GM04503 (cell line): ENCODE measurements at places on chromosomes 7 and 10.

- no peak for DNase-seq
These were observed 31.2 kb downstream of the TOMM7 start for GRCh38 chr7:22791204-22792158.

- DNase-seq = no peak
These were observed 4.5 kb downstream of the MBL2 start for GRCh38 chr10:52768001-52768532.

DNA sequence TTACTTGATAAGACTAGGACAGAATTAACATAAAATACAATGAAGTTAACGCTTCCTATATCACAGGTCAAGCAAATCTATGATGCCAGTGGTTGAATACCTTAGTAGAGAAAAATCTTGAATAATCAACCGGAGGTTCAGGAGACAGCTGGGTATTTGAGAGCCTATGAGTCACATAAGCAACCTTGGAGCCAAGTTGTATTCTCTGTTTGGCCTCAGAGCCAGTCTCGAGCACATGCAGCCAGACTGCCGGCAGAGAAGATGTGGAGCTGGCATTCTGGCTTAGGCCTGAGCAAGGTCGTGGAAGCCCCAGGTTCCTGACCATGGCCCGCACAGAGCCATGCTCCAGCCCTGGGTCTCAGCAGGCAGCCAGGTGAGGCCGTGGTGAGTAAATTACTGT, 90.3 kb downstream of the FAM204A start:
- no peak for DNase-seq

DNA sequence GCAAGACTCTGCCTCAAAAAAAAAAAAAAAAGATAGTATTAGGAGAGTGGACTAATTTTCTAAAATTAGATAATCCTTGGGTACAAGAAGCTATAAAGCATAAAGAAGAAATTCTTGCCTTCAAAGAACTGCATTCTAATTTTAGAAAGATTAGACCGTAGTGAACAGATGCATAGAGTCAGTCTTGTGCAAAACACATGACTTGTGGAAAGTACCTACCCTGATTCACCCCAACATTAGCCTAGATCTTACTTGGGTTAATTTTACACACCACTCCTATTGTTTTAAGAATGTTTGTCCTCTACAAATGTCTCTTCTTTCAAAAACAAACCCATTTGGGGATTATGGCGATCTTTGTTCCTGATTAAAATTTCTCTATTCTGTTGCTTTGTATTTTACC, 38.9 kb upstream of the SP8 start:
- DNase-seq = no peak

DNA sequence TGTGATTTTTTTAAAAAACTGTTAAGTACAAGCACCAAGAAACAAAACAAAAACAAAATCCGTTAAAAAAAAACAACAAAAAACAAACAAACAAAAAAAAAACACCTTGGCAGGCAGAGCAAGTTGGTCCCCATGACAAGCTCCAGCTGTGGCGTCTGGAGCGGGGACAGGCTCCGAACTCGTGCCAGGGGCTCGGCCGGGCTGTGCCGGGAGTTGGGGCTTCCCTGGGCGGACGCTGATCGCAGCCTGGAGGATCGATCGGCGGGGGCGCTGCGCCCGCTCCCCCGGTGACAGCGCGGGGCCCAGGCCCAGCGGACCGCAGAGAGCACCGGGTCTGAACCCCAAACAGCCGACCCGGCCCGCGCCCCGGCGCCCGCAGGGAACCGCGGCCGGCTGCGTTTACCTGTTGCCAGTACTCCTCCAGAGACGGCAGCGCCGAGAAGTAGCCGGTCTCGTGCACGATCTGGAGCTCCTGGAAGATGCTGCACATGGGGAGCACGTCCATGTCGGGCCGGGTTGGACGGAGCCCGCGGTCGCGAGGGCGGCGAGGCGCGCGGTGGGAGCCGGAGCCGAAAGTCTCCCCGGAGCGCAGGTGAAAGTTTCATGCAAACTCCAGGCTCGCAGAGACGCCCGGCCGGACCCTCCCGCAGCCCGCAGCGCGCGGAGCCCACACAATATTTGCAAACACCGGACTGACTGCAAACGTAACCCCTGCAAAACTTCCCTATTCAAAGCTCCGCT, at the start of gene KLF6:
Gene KLF6, minus strand, starts transcription at position 700 of the 741 bp plus-strand sequence. Its CDS starts 195 bp downstream, at position 505.
- DNase-seq = no peak

- no peak for DNase-seq
These were observed 4.4 kb upstream of the ARID5B start for GRCh38 chr10:61896854-61897661.

DNA sequence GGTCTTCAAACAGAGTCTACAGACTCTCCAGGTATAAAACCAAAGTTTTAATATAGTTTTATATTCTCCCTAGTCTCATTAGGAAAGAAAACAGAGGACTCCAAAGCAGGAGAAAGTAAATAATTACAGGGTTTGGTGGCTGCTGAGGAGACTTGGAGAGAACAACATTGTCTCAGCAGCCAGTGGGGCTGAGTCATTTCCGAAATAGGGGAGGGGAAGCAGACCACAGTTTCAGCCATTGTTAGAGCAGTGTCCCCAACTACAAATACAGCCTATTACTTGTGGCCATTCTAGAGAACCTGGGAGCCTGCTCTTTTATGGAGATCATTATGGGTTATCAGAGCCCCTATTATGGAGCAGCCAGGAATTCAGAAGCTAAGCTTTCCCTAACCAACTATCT, 44.2 kb upstream of the A1CF start:
- DNase-seq = no peak

- DNase-seq = no peak
These were observed 104.8 kb upstream of the TMEM229A start for GRCh38 chr7:124137664-124138063.

DNA sequence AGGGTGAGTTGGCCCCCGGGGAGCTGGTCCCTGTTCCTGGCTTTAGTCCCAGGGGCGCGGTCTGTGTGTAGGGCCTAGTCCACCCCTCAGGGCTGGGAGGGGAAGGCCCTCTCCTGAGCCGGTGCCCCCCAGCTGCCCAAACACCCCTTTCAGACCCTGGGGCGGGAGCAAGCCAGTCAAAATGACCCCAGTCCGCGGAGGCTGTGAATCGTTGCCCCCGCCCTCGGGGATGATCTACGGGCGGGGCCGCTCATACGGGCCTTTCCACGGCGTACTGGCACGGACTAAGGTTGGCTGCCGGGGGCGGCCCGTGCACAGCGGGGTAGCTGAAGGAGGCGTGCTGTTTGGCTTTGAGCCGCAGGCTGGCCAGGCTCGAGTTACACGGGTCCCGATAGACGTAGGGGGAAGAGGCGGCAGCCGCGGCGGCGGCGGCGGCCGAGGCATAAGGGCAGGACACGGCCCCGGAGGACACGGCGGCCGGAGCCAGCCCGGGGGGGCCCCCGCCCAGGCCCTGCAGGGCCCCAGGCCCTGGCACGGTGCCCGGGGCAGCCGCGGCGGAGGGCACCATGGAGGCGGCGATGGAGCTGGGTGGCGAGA, 4.3 kb downstream of the ELOVL3 start:
- no peak for DNase-seq

DNA sequence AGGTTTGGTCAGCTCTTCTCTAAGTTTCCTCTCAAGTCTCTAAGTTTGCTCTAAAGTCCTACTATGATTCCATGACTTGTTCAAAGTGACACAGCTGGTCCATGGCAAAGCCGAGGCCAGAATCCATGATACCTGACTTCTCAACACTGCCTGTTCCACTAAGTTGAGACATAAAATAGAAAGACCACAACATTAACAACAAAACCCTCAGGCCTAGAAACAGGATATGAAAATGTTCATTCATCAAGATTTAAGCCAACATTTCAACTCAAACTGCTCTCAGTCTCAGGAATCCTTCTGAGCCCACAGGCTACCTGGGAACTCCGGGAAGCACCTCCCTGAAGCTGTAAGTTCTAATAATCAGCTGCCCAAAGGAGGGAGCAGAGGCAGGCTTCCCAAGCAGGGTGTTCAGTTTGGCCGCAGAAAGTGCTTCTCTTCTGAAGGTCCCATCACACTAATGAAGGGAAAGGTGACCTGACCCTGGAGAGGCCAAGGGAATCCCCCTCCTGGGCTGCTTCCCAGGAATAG, 62.9 kb downstream of the STK17A start:
- no peak for DNase-seq
